Mesothelial cell of epicardium (in vitro differentiated cells): ENCODE measurements at places on chromosomes 3 and 15.
A peak's percentile ranks its signal among the peaks of the same experiment; 100 is the strongest.

DNA sequence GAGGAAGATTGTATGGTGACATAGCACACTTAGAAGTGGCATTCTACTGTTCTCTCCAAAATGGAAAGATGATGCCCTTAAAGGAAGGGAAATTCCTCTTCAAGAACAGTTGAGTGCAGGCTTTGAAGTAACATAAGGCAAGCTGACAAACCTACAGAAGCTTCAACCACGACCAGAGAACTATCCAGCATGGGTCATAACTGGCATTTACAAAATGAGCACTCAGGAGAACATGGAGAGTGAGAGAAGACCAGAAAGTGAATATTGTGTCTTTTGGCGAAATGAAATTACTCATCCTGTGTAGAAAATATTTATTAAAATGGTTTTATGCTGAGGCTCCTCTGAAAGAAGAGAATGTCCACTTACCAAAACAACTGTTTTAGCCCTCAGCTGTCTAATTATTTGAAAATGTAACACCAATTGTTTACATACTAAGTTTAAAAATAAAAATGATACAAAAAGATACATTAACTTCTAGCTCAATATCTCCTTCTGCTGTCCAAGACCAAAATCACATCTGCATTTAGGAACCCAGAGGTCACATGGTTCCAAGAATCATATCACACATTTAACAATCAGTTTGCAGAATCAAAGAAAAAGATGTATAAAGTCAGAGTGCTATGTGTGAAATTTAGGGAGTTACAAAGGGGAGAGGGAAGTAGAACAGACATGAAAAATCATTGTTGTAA is 216.9 kb downstream of the ATP8B4 start:
- H3K4me3 ChIP-seq, result no peak overlapping the region
- no peak for DNase-seq
- peaks cover 73% of the 10 kb centered on the region for H3K4me1 ChIP-seq

DNA sequence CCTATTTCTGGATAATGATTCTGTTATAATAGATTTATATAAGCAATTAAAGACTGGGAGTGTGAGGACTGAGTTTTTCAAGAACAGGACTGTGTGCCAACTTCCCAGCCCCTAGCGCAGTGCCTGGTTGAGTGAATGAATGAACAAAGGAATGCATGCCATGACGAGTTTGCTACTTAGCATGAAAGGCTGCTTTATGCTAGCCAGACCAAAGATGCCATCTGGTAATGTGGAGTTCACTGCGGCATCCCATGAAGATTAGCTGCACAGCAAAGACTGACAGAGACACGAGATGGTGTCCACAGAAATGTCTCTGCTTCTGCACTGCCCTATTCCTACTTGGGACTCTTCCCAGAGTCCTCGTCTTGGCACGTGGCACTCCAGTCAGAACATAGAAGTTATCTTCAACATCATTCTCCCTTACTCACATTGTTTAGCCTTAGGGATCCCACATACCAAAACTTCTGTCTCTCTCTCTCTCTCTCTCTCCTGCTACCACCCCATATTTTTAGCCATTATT is 283.9 kb upstream of the CTNNB1 start:
- H3K4me3 ChIP-seq, result no peak overlapping the region
- H3K27ac ChIP-seq, result no peak overlapping the region
- no peaks in the 10 kb centered on the region for H3K4me1 ChIP-seq
- no peaks in the 10 kb centered on the region for H3K27me3 ChIP-seq

GRCh38 chr15:88390164-88390901 is 76.9 kb downstream of the MRPL46 start:
- no peaks in the 10 kb centered on the region for H3K4me1 ChIP-seq
- no peak for DNase-seq
- peaks cover 71% of the 10 kb centered on the region for H3K27me3 ChIP-seq

- H3K4me3 ChIP-seq, result no peak overlapping the region
- no peaks in the 10 kb centered on the region for H3K36me3 ChIP-seq
- peaks cover 52% of the 10 kb centered on the region for H3K4me1 ChIP-seq
These were observed 47.4 kb downstream of the UACA start for GRCh38 chr15:70715840-70716485.

DNA sequence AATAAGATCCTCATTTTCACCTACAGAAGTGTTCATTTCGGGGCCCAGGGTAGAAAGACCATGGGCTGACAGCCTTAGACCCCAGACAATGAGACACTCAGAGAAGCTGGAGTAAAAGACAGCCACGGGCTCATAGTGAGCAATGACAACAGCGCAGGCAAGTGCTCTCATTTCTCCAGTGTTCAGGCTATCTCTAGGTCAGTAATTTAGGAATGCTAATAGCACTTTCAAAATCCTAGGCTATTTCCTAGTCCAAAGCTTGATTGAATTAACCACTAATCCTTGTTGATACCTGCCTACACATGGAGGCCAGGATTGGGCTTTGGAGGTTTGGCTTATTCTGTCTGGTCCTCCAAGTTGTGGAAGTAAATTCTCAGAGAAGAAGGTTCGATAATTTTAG is 44.4 kb downstream of the FBN1 start:
- peak overlapping the region; percentile 78 for H3K27ac ChIP-seq
- H3K27me3 ChIP-seq, result no peaks in the 10 kb centered on the region

DNA sequence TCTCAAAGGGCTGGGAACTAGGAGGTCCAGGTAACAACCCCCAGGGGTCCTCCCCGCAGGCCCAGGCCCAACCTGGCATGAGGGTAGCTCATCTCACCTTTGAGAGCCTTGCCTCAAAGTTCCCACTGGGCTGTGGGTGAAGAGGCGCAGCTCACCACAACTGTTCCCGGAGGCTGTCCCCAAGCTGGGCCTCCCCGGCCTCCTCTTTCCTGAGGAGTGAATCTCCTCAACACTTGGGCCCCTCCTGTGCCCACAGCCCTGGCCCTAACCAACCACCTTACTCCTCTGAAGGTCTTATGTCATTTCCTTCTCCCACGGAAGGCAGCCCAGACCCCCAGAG is 27.5 kb upstream of the CORO2B start:
- no peak overlapping the region for H3K4me3 ChIP-seq
- H3K27me3 ChIP-seq, result peaks cover 38% of the 10 kb centered on the region
- no peak overlapping the region for H3K27ac ChIP-seq
- H3K36me3 ChIP-seq, result no peaks in the 10 kb centered on the region

- peak overlapping the region; percentile 11 for H3K4me3 ChIP-seq
- DNase-seq, result peak; percentile 51
- H3K36me3 ChIP-seq, result no peaks in the 10 kb centered on the region
- peak overlapping the region; percentile 80 for H3K27ac ChIP-seq
These were observed 47.6 kb upstream of the POMGNT2 start for GRCh38 chr3:43153216-43154083.

- H3K27ac ChIP-seq, result no peak overlapping the region
- no peaks in the 10 kb centered on the region for H3K27me3 ChIP-seq
- DNase-seq, result no peak
These were observed 117.0 kb downstream of the FOXP1 start for GRCh38 chr3:71466483-71466882.

DNA sequence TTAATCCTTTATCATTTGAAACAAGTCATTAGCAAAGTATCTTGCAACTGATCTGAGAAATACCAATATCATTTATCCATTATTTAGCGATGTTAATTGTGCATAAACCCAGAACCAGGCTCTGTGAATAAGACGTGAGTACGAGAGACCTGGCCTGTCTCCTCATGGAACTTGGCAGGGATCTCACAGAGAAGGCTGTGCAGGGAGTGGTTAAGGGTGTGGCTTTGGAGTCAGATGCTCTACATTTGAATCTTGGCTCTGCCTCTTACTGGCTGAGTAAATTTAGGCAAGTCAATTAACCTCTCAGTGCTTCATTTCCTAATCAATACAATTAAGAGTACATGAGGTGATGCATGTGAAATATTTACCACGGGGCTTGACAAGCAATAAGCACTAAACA is 39.9 kb upstream of the TBL1XR1 start:
- DNase-seq, result no peak
- no peak overlapping the region for H3K27ac ChIP-seq
- H3K36me3 ChIP-seq, result no peaks in the 10 kb centered on the region
- H3K4me1 ChIP-seq, result no peaks in the 10 kb centered on the region

DNA sequence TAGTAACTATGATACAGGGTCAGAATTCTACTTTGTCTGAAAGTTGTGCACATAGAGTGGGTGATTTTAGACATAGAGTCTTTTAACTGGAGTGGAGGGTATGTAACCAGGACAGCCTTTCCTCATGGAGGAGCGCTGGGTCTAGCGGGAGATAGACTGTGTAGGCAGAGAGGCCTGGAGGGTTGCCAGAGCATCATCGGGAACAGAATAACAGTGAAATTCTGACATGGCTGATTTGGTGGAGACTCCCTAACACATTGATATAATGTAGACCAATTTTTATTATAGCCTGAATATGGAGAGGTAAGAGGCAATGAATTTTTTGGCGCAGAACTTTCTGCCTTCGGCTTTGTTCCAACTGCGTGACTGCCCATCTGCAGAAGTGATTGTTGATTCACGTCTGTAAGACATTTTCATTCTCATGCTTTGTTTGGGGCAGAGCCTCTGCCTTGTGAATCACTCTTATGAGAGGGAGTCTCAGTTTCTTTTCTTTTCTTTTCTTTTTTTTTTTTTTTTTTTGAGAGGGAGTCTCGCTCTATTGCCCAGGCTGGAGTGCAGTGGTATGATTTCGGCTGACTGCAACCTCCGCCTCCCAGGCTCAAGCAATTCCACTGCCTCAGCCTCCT is 16.0 kb downstream of the LPP start:
- H3K4me1 ChIP-seq, result peaks cover 11% of the 10 kb centered on the region
- H3K4me3 ChIP-seq, result no peak overlapping the region

DNA sequence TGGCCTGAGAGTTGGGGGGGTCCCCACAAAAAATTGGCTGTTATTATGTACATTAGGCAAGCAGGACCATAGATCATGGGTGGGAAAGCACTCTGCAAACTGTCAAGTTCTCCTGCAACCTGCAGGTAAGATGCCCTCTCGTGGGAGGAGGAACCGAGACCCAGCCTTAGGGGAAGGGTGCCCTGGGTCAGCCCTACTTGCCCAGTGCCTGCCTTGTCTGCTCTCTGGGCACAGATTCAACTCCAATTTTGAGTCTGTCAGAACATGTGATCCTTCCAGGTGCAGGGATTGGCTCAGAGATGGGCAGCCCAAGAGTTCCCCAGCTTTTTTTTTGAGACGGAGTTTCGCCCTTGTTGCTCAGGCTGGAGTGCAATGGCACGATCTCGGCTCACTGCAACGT is 99.2 kb downstream of the PLXNA1 start:
- H3K4me3 ChIP-seq, result no peak overlapping the region
- no peaks in the 10 kb centered on the region for H3K36me3 ChIP-seq
- DNase-seq, result no peak
- peaks cover 33% of the 10 kb centered on the region for H3K27me3 ChIP-seq
- no peak overlapping the region for H3K27ac ChIP-seq

DNA sequence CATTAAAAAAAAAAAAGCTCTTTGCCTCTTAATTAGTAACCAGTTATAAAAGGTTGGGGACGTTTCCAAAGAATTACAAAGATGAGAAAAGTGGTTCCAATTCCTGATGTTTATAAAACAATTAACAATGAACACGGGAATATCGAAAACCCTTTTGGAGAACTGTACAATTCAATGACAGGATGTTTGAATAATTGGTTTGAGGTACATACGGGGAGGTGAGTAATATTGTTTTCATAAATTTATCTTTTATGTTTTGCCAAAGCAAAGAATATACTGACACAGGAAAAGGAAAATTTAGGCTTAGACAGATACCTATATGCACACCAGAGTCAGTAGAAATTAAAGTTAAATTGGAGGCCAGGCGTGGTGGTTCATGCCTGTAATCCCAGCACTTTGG is 94.6 kb upstream of the LMOD3 start:
- peaks cover 58% of the 10 kb centered on the region for H3K36me3 ChIP-seq
- peaks cover 18% of the 10 kb centered on the region for H3K4me1 ChIP-seq
- H3K27me3 ChIP-seq, result no peaks in the 10 kb centered on the region
- no peak for DNase-seq

DNA sequence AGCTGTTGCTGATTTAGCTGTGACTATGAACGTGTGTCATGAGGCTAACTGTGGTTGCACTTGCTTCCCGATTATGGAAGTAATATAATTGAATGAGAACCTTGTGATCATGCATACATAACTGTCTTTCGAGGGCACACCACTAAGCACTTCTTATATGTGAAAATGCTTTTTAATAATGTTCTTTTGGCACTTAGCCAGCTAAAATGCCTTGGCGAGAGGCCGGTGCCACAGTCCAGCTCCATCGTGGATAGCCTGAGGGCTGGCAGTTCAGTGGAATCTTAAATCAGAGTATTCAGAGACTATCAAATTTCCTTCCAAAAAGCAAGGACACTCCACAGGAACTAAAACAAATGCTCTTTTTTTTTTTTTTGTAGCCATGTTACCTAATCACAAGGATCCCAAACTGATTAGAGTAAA is 161.6 kb upstream of the FRMD4B start:
- peaks cover 79% of the 10 kb centered on the region for H3K27me3 ChIP-seq
- no peak overlapping the region for H3K27ac ChIP-seq
- H3K4me3 ChIP-seq, result no peak overlapping the region
- peaks cover 4% of the 10 kb centered on the region for H3K4me1 ChIP-seq

DNA sequence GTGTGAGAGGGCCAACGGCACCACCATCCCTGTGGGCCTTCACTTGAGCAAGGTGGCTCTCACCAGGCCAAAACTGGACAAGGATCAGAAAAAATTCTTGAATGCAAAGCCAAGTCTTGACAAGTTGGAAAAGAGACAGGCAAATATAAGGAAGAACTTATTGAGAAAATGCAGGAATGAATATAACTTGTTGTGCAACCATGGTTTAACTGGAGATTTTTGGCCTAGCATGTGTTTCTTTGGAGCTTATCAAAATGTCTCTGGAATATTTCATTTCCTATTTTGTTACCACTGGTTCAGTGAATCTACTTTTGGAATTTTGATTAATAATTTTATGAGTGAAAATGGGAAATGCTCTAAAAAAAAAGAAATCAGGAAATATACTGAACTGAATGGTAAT is 42.5 kb downstream of the MCTP2 start:
- H3K27me3 ChIP-seq, result no peaks in the 10 kb centered on the region
- DNase-seq, result no peak
- no peak overlapping the region for H3K4me3 ChIP-seq
- no peaks in the 10 kb centered on the region for H3K4me1 ChIP-seq
- no peak overlapping the region for H3K27ac ChIP-seq

DNA sequence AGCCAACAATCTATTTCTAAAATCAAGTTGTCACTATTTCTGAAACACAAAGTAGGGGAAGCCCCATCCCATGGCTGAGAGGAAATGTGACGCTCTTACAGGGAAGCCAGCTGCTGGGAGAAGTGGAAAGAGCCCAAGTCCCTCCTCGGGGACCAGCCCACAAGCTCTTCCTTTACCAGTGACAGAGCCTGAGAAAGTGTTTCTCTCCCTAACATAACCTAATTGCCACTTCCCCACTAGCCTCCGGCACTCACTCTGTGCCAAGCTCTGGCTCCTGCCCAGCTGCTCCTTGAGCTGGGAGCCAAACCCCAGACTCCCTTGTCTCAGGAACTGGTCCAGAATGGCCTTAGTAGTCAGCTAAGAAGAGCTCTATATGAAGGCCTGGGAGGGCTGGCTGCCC is 42.9 kb downstream of the TNFAIP8L3 start:
- peaks cover 5% of the 10 kb centered on the region for H3K27me3 ChIP-seq
- DNase-seq, result no peak
- H3K27ac ChIP-seq, result no peak overlapping the region
- H3K4me1 ChIP-seq, result peaks cover 15% of the 10 kb centered on the region
- H3K36me3 ChIP-seq, result no peaks in the 10 kb centered on the region
- no peak overlapping the region for H3K4me3 ChIP-seq
